ENCODE measurements at places on chromosomes 3 and 15.

DNA sequence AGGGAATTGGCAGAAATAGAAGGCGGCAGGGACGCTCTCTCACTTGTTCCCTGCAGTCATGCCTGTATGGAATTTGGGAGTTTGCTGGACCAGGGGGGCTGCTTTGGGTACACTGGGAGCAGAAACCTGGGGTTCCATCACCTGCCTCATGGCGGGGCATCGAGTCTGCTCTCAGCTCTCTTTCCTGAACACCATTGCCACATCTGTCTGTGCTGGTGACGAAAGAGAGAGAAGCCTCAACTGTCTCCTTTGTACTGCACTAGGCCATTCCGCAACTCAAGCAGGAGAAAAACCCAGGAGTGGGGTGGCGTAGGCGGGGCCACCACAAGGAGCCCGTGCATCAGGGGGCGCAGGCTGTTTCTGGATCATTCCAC lies 14.0 kb downstream of the TMEM158 start:
- DNase-seq, result no peak

GRCh38 chr3:11076711-11077110 lies 77.6 kb upstream of the HRH1 start:
- DNase-seq, result no peak

- DNase-seq, result no peak
These were observed 5.9 kb downstream of the EIF2AK4 start for GRCh38 chr15:39939487-39940452.

GRCh38 chr15:40130118-40130517 lies 21.4 kb upstream of the BMF start:
- DNase-seq, result no peak

DNA sequence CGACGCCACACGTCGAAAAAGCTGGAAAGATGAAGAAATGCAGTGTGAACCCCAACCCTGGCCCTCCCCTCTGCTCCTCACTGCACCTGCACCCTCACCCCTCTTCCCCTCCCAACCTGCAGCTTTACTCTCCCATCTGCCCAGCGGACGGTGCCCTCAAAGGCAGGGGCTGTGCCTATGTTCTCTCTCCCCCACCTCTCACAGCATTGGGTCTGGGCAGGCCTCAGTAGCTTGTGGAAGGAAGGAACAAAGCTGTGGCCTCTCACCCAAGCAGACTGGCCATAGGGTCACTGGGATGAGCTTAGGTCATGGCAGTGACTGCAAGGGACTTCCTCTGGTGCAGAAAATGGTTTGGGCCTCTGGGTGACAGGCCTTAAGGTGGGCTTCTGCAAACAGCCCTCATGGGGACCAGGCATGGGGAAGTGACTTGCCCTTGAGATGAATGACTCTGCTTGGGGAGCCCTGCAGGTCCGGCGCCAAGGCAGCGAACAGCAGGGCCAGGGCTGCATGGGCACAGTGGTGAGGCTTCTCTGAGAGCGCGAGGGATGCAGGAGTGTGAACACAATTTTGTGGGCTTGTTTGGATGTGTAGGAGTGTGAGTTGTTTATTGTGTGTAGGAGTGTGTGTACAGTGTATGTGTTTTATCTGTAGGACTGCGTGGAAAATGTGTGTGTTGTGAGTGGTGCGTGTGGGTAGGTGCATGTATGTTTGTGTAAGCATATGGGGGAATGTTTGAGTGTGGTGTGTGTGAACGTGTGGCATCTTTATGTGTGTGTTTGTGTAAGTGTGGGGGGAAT lies 29.2 kb downstream of the SRPRB start:
- no peak for DNase-seq

DNA sequence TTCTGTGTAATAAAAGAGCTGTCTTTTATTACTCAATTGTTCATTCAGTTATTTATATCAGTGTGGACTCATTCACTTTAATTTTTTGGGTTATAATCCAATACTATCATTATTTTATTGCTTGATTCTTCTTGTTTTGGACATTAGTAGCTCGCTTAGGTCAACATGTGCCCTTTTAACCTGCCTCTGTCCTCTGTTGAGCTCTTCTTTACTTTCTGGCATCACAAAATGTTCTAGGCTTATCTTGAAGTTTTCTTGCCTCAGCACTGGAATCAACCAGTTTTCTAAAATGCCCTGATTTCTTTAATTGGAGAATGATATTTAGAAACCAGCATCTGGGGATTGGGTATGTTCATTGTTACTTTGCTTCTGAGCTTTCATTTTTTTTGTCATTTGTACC lies 82.2 kb downstream of the LEKR1 start:
- no peak for DNase-seq

- DNase-seq, result no peak
These were observed 141.0 kb upstream of the PLSCR5 start for GRCh38 chr3:146746190-146746589.

- no peak for DNase-seq
These were observed 33.6 kb downstream of the MOBP start for GRCh38 chr3:39501059-39501458.

GRCh38 chr3:23161896-23162570 lies 41.1 kb upstream of the UBE2E2 start:
- DNase-seq, result no peak

GRCh38 chr3:105691053-105691452 lies 177.8 kb downstream of the CBLB start:
- DNase-seq, result no peak

DNA sequence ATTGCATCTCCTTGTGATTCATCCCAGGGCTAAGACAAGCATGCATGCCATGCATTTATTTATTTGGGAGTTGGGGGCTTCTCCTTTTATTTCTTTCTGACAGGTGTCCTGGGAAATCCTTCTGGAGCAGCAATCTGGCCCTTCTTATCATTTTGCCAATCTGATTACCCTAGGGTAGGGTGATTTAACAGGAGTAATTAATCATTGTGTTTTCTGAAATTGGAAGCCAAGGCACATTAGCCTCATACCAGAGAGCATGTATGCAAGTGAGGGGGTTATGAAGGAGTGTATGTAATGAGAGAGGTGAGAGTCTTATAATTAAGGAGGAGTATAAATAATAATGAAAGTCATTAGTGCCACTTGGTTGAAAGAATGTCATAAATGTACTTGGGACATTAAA lies 37.4 kb upstream of the ARPP21 start:
- no peak for DNase-seq
